Activated T-helper 1 cell treated with anti-CD3 and anti-CD28 coated beads, Interleukin-2, amount 50 U/mL, for 16 hours (primary cell): ENCODE measurements at places on chromosomes 5 and 9.

GRCh38 chr9:129887334-129888292 lies 52.4 kb downstream of the USP20 start:
- no peak for DNase-seq

DNA sequence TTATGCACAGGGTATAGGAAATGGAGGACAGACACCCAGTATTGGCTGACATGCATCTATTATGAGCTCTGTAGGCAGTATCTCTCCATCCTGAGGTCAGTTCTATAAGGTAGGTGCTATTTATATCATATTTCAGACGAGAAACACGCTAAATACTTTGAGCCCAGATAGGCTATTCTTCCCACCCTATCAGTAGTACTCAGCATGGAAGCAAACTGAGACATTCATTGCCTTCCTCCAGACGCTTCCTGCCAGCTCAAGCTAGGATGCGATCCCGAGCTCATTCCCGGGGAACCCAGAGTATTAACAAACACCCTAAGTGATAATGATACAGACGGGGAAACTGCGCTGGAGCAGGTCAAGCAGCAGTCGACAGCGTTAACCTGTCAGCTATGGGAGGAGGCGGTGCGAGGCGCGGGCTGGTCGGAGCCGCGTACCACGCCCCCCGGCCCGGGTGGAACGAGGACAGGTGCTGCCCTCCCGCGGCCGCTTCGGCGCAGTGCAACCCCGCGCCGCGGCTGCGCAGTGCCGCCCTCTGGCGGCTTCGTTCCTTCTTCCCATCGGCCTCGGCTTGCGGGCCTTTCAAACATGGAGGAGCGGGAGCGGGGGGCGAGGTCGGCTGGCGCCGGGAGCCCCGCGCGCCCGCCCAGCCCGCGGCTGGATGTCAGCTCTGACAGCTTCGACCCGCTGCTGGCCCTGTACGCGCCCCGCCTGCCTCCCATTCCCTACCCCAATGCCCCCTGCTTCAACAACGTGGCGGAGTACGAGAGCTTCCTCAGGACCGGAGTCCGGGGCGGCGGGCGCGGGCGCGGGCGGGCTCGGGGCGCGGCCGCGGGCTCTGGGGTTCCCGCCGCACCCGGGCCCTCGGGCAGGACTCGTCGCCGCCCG lies at the start of gene LSM11:
TSS of gene LSM11 (plus strand) at position 550 of the 888 bp plus-strand sequence. CDS start at position 589, 39 bp downstream.
- DNase-seq = peak; percentile 86

GRCh38 chr9:113614843-113615648 lies 151.5 kb downstream of the RGS3 start:
- DNase-seq = no peak

- no peak for DNase-seq
These were observed 95.4 kb upstream of the LIFR start for GRCh38 chr5:38651806-38652205.

- no peak for DNase-seq
These were observed 2.3 kb upstream of the HK3 start for GRCh38 chr5:176901260-176902101.

DNA sequence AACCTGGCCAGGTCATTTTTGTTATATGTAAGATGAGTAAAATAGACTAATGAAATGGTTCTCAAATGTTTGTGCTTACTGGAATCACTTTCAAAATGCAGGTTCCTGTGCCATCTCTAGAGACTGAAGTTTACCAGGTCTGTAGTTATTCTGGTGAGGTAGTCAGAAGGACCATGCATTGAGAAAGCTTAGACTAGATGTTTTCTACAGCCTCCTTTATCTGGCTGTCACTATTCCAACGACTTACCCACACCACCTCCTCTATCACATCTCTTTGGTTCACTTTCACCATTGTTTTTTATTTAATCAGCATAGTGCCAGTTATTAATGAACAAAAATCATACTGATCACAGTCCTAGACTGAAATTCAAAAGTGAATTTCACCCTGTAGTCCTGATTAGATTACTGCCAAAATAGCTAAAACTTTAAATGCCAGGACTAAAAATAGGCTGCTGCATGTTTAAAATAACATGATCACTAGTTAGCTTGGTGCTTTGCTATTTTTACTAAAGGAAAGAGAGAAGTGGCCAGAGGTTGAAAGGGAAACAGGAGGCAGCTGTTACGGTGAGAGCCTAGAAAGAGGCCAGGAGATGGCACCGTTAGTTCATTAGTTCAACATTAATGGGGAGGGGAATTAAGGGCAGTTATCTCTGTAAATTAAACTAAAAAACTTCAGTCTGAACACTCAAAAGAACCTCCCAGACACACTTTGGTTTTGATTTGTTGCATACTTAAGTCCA lies 13.9 kb upstream of the FNIP1 start:
- no peak for DNase-seq

DNA sequence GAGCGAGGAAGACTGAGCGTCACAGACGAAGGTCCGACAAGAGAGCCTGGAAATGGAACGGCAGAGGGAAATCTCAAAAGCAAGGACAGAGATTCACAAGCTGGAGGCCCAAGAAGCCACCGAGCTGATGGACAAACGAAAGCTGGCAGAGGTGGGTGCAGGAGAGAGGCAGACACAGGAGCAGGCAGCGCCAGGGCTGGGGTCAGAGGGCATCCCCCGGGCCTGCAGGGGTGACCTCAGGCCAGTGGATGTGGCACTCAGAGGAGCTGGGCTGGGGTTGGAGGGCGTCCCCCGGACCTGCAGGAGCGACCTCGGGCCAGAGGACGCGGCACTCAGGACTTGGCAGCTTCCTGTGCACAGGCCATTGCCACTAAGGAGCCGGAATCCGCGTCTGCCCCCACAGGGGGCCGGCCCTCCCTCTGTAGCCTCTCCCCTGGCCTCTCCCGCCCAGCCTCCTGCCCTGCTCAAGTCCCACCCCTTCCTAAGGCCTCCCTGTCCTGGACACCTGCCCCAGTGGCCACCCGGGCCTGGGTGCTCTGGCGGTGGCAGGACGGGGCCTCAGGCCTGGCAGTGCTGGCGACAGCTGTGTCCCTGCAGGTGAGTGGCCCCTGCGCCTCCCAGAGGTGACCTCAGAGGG lies 40.4 kb downstream of the EXD3 start:
- no peak for DNase-seq

GRCh38 chr5:11904265-11904906 lies at the start of gene CTNND2:
TSS of gene CTNND2 (minus strand) at chr5:11904446. CDS start at chr5:11903853, 593 bp downstream.
- DNase-seq = no peak

DNA sequence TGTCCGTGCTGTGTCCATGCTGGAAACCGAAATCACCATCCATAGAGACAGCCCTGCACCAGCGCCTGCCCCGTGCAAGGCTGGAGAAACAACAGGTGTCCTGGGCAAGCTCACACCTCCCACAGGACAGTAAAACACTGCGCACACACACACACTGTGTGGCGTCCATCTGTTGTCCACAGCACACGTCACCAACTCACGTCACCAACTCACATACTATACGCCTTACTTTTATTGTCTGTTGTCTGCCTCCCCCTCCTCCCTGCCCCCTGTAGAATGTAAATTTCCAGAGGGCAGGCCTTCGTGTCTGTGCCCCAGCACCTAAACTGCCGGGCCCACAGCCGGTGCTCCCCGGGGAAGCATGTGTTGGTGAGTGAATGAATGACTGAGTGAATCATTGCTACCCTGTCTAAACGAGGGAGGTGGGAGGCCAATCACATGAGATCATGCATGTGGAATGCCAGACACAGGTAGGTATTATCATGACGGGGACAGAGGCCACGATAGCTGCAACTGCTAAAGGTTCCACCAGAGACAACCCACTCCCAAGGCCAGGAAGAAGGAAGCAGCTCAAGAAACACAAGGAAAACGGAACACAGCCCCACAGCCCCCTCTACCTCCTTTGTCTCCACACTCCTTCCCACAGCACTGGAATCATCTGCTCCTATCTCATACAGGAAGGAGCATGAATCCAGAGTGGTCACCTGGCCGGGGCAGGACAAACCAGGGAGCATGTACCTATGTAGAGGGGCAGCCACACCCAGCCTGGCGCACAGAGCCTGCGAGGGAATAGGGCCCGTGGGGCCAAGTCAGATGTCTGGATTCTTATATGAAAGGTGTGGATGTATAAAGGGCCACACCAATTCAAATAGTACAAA lies 41.9 kb downstream of the STK10 start:
- no peak for DNase-seq

- DNase-seq = no peak
These were observed 19.2 kb upstream of the HMGCS1 start for GRCh38 chr5:43332401-43332800.

DNA sequence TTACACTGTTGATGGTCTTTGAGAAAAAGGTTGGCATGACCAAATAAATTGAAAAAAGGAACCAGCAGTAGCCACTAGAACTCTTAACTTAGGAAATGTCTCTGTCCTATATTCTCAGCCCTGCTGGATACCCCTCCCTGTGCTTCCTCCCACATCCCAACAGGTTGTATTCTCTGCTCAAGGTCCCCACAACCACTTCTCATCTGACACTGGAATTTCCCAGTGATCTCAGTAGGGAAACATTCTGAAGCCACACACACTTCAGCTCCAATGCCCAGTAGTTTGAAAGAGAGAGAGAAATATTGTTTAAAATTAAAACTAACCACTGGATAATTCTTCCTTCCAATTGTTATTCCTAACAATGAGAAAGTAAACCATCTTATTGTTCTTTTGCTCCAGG lies 30.0 kb upstream of the NREP start:
- DNase-seq = no peak
